ENCODE measurements at places on chromosomes 5 and 9.

DNA sequence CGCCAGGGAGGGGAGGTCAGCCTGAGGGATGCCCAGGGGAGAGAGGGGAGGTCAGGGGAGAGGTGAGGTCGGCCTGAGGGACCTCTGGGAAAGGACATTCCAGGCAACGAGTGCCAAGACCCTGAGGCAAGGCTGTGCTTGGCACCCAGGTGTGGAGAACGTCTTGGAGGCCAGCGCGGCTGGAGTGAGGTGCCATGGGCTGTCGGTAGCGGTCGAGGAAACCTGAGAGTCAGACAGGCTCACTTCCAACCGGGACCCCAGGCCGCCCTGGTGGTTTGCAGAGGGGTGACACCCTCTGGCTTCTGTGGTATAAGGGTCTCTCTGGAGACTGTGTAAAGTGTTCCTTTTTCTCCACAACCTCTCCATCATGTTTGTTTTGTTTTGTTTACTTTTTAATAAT lies 82.9 kb downstream of the CACNA1B start:
- no peak for DNase-seq

- DNase-seq: no peak
Measured at GRCh38 chr5:10684303-10685086, 76.5 kb downstream of the DAP start.

GRCh38 chr9:129140397-129141065 lies 29.3 kb downstream of the PTPA start:
- no peak for DNase-seq

DNA sequence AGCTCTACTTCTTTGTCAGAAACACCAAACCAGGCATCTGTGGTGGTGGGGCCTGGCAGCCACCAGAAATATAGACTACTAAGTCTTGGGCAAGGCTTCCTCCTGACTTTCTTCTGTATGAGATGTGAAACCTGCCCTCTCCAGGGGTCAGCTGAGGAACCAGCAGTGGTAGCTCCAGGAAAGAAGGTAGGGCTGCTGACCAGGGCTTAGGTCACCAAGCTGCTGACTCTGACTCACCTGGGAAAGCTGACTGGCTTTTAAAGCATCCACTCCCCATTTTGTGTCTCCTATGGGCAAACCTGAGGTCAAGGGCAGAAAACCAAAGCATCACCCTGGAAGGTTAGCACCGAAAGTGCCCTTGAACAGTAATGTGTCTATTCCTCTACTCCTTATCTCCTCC lies 10.4 kb upstream of the SH3TC2 start:
- no peak for DNase-seq

DNA sequence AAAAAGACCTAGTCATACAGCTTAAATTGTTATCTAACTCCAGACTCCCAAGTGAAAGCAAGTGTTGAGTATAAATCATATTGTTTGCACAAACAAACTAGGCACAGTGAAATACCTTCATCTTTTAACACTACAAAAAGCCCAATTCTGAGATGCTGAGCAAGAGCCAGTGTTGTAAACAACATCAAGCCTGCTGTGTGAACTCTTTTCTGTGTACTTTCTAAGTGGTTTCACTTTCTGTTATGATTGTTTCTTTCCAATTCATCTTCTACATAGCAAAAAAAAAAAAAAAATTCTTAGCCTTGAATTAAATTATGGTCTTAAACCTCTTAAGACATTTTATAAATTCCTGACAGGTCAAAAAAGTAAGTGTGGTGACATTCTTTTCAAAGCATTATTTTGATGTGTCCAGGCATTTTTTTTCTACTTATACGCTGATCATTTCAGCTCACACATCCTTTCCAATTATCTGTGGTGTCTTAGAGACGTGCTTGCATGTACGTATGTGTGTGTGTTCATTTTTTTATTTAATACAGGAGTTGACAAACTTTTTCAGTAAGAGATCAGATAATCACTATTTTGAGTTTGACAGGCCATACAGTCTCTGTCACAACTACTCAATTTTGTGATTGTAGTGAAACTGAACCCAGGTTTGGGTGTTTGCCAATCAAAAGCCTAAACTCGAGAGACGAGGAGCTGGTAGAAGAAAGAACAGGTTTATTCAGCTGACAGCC lies 556.1 kb downstream of the CDH9 start:
- DNase-seq: no peak

GRCh38 chr9:12666813-12667212 lies 26.4 kb upstream of the TYRP1 start:
- no peak for DNase-seq

DNA sequence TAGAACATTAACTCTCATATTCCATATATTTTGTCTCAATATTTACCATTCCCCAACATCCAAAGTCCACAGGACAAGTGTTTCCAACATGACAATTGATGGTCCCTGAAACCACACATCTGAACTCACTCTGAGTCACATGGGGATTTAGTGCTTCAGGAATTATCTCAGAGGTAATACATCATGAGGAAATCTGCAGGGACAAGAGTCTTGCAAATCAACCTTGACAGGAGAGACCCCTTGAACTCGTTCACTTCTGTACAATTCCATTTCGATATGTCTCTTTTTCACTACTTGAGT lies 119.7 kb upstream of the ABCA1 start:
- DNase-seq: no peak
